ENCODE measurements at places on chromosomes 3 and 15.

DNA sequence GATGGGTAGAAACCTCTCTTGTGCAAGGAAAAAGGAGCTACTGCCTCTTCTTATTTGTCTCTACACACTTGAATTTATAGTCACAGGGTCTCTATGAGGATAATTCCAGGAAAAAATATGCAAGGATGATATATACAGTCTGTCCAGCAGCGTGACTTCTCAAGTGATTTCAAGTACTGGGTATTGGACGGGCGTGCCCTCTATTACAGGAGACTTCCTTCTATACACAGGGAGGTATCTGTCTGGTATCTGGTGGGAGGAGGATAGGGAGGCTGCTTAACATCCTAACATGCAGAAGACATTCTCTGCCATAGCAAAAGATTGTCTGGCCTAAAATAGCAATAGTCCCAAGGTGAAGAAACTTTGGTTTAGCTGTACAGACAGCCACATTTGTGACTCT is 146.1 kb downstream of the TPRG1 start:
- no peak for DNase-seq

- no peak for DNase-seq
Observed at GRCh38 chr3:148711981-148712666, 14.4 kb downstream of the AGTR1 start.

GRCh38 chr15:38756441-38756840 is 191.8 kb upstream of the RASGRP1 start:
- DNase-seq, result no peak

- DNase-seq, result no peak
Observed at GRCh38 chr15:98842192-98842972, 165.2 kb downstream of the PGPEP1L start.

All from stimulated activated naive CD8-positive, alpha-beta T cell treated with anti-CD3 and anti-CD28 coated beads, Interleukin-15, Interleukin-2, amounts not matched to agents 100 U/mL and 50 U/mL, for 24 hours (primary cell).